ENCODE measurements at places on chromosomes 13 and 19. TPM values are rescaled to one million over a fixed set of nuclear protein-coding genes. Genes with fewer than 3 reads are reported as not detected.

ZNF850 gene
- total RNA-seq: 3.2 TPM

RGS9BP gene
- 0.32 TPM for total RNA-seq

SPACA4 gene
- not detected for total RNA-seq

DNA sequence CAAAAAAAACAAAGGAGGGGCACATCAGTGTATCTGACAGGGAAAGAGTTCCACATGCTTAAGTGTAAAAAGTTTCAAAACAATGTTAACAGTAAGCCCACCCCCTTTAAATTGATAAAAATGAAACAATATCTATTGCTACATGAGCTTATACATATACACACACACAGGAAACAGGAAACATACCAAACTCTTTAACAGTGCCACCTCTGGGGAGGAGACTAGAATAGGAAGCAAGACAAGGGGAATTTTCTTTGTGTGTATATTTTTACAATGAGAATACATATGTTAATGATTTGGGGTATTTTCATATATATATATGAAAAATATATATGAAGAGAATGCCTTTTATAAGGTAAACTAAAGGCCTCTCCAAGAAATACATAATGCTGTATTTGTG is 44.7 kb downstream of the TPT1 start:
- DNase-seq: no peak

DNA sequence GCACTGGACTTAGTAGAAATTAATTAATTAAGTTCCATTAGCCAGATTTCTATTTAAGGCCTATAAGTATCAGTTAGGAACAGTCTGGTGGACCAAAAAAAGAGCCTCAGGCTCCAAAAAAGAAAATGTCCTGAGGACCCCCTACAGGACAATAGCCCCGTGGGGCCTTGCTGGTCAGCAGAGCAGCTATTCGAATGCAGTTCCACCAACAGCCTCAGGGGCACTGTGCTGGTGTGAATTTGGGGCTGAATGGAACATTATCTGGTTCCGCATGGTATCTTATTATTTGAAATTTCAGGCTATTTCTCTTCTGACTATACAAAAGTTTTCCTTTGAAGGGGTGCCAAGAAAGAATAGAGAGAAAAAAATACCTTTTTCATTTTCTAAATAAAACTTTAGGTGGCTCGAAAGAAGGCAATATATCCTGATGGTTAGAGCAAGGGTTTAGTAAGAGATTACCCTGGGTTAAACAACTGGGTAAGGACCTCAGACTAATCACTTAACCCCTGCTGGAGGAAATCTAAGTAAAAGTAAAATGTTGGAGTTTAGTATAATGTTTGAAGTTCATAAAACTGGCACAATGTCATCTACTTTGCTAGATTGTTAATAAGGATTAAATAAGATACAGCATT is 147.2 kb downstream of the MIPEP start:
- DNase-seq: no peak

SLAIN1 gene
- not detected for total RNA-seq

DNA sequence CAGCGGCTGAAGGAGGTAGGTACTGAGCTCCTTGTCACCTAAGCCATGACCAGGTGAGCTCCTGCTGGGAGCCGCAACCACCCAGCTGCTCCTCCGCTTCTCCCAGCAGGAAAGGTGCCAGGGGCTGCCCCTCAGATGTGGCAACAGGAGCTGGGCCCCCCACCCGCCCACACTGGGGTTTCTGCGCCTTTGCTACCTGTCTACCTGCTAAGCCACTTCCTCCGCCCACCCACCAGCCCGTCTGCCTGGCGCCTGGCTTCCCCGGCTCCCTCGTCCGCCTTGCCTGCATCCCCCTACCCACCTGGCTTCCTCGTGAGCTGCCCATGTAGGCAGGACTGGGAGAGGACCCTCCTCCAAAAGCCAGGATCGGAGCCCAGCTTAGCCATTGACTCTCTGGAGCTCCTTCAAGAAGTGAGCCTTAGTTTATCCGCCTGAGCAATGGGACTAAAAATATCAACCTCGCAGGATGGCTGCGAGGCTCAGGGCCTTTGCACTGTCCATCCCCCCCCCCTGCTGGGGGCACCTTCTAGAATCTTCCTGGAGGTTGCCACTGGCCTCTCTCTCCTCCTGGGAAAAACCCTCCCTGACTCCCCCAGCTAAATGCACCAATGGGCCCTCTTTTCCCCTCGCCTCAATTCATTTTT is 55.8 kb upstream of the KLF2 start:
- DNase-seq: no peak

CALR gene
- total RNA-seq: 2,588 TPM

PCP2 gene
- not detected for total RNA-seq

ZNF460 gene
- 91.1 TPM for total RNA-seq

Measured in fibroblast of villous mesenchyme (primary cell).